Hematopoietic multipotent progenitor cell treated with erythropoietin and hydrocortisone succinate and interleukin-3 and kit ligand, for 4 days (in vitro differentiated cells): ENCODE measurements at places on chromosomes 5 and 9.

GRCh38 chr5:148963664-148964063, 99.2 kb downstream of the SH3TC2 start:
- peak; percentile 56 for DNase-seq

- DNase-seq = no peak
Measured at GRCh38 chr5:144275329-144275728, 104.7 kb downstream of the KCTD16 start.

DNA sequence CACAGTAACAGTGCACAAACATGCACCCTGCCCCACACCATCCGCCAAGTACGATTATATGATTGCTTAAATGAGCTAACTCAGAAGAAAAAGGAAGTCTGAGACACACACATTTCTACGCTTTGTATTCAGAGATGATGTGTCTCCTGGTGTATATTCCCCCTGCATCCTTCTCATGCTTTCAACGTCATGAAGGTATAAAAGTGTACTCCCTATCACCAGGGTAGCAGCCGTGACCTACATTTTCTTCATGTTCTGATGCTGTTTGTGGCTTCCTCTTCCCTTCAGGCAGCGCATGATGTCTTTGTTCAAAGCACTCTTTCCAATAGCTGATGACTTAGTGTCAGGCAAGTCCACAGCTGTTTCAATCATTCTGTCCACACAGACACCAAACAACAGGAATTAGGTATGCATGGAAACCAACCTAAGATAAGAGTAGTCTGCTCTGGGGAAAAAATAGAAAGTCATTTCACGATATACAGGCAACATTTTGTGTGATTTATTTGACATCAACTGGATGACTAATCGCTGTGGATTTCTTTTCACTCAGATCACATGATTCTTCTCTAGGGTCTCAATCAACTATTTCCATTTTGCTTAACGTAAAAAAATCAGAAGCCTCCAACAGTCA, 269.4 kb upstream of the PTGER4 start:
- DNase-seq = peak; percentile 59

- DNase-seq = no peak
Measured at GRCh38 chr5:96254980-96255691, 177.9 kb downstream of the PCSK1 start.

GRCh38 chr5:174300118-174300940, 254.8 kb downstream of the NSG2 start:
- no peak for DNase-seq

DNA sequence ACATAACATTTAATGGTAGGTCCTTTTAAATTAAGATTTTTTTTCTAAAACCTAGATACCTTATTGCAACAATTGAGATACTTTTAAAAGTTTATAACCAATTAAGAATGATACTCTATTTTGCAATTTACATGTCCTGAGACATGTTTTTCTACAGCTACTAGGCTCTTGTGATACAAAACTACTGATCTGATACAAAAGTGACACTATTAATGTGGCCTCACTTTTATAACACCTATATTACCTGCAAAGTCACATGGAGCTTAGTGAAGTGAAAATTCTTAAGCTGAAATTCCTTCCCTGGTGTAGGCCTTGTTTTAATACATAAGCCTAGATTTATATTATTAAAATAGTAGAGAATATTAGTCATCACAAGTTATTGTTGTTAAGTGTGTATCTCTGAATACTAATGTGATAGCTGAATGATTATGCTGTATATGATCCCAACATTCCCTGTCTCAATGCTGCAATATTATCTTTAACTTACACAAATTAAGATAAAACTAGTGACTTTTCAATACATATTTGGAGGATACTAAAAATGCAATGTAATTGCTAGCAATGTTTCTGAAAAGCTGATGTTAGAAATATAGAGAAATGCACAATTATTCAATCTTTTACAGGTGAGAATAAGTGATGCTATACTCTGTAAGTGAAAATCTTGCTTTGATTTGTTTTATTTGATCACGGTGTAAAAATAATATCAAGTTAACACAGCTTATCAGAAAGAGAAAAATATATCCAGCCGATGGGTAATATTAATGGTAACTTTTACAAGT, 2.6 kb downstream of the NFIB start:
- no peak for DNase-seq

GRCh38 chr5:133434336-133434735, 178.0 kb downstream of the FSTL4 start:
- no peak for DNase-seq

- no peak for DNase-seq
Measured at GRCh38 chr5:143342607-143343006, 60.9 kb downstream of the NR3C1 start.

GRCh38 chr9:37582548-37583157, 6.5 kb upstream of the FBXO10 start:
- DNase-seq = peak; percentile 85

GRCh38 chr5:140190872-140191218, 15.9 kb downstream of the CYSTM1 start:
- no peak for DNase-seq

GRCh38 chr9:12674961-12675360, 18.2 kb upstream of the TYRP1 start:
- DNase-seq = no peak

DNA sequence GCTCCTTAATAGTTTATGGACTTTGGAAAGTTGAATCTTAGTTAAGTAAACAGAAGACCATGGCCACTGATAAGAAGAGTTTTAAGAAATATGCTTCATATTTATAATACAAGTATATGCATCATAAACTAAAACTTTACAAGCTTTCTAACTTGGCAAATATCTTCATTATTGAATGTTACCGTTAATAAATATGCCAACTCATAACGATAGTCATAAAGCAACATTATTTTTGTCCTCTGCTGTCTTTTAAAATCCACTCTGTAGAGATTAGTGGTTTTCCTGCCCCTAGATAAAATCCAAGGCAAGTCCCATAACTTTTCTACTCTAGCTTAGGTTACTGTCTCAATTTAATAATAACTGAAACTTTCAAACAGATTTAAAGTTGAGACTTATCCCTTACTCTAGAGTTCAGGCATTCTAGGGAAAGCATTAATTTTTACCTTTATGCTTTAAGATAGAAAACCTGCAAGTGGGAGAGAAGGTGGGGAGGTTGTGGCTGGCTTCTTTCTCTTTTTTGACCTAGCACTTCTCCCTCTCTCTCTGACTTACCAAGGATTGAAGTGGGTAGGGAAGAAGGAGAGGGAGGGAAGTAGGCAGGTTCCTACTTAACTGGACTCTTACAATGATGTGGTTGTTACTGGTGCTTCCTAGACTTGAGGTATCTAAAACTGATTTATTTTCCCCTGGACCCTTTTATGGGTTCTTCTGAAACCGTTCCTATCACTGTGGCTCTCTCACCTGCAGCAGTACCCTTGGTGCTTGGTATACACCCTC, 29.6 kb downstream of the RNF145 start:
- no peak for DNase-seq

DNA sequence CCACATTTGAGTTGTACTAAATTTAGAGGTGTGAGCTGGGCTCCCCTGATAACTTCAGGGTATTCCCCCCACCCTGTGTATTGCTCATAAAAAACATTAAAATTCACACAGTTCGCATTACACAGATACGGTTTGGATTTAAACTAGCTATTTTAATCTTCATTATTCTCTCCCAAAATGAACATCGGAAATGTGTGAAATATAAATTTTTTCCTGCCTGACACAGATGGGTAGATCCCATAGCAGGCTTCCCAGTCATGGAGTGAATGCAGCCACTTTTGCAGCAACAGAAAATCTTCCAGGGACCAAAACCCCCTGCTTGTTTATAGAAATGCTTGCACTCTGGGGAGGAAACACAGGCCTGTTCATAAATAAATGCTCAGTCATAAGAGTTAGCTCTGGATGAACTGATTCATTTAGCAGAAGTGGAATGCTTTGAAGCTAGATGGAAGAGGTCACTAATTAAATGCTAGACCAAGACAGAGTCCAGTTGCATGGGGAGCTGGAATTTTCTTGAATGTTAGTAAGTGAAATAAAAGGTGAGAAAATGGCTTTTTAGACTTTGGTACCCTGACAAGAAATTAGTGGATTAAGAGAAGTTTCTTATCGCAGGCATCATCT, 115.6 kb downstream of the PDE8B start:
- no peak for DNase-seq
